ENCODE measurements at places on chromosomes 2 and 18. TPM values are rescaled to one million over a fixed set of nuclear protein-coding genes. Genes with fewer than 3 reads are reported as not detected.

GRCh38 chr2:84894758-84895520 lies 10.5 kb upstream of the TMSB10 start:
- peak; percentile 55 for DNase-seq

DNA sequence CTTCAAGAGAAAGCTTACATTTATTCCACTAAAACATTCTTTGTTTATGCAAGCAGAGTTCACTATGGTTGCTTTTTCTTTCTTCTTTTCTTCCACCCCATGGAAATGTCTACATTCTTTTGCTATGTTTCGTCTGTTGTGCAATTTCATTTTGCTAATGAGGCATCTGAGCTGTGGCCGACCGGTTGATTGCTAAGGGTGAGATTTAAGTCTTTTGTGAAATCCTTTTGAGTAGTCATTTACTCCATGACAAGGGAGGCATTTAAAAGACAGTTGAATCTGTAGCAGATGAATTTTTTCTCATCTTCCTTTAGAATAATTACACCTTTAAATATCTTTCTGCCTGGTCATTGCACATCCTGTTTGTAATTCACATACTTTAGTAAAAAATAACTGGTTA lies 324.1 kb upstream of the THUMPD2 start:
- peak; percentile 68 for DNase-seq

DNA sequence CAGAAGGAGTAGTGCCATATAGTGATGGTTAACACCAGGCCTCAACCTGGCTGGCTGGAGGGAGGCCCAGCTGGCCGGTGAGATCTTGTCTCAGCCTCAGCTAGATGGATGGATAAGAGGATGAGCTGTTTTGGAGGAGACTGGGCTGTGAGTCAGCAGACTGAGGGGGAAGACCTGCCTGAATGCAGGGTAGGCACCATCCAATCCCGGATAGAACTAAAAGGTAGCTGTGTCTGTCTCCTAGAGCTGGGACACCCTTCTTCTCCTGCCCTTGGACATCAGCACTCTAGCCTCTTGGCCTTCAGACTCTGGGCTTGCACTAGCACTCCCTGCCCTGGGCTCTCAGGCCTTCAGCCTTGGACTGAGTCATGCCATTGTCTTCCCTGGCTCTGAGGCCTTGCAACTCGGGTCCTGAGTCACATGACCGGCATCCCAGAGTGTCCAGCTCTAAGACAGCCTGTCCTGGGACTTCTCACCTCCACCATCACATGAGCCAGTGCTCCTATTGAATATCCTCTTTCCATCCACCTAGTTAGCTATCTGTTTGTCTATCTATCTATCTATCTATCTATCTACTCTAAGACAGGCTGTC lies 131.3 kb downstream of the TPO start:
- DNase-seq = peak; percentile 42

Gene UPP2
- total RNA-seq = not detected

DNA sequence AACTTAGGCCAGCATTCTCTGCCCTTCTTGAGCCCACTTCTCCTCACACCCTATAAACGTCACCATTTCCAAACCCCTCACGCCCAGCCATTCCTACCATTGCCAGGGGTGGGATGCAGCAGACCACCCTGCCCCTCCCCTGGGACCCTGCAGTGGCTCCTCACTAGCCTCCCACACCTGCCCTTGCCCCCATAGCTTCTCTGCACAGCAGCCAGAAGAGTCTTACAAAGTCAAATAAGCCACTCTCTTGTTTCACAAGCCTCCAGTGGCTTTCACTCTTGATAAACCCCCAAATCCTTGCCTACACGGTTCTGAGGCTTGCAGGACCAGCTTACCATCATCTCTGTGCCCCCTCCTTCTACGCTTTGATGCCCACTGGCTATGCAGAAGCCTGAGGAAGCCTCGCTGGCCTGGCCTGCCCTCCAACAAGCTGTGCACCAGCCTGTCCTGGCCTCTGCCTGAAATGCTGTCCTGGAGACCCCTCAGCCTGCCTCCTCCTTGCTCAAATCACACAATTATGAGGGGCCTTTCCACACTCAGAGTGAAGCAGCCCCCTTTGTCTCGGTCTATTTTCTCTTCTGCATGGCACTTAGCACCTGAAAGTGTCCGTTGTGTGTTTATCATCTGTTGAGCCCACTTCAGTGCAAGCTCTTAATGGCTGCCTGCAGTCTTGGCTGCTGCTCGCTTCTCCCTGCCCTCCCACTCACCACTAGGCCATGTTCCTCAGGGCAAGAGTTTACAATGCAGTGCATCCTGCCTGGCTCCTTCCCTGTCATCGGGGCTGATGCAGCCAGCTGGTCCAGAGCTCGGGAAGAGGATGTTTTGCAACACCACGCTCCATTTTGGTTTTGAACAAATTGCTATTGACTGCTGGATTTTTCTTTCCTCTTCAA lies 82.6 kb upstream of the RGPD5 start:
- DNase-seq = no peak

DNA sequence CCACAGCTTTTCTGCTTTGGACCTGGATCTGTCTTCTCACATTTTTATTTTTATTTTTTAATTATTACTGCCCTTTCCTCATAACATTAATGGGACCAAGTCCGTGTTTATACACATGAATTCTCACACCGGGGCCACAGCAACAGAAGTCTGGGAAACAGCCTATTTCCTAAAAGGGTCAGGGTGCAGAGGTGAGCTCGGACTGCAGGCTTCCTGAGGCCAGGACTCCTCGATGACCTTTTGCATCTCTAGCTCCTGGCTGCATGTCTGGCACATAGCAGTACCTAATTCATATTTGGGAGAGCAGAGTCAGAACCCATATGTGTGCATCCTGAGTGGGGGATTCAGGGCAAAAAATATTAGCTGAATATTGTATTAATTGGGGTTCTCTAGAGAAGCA lies 9.6 kb upstream of the RAB31 start:
- no peak for DNase-seq

Gene PXDN
- 114 TPM for total RNA-seq

- DNase-seq = no peak
Observed at GRCh38 chr2:215363461-215364156, 51.8 kb downstream of the ATIC start.

DNA sequence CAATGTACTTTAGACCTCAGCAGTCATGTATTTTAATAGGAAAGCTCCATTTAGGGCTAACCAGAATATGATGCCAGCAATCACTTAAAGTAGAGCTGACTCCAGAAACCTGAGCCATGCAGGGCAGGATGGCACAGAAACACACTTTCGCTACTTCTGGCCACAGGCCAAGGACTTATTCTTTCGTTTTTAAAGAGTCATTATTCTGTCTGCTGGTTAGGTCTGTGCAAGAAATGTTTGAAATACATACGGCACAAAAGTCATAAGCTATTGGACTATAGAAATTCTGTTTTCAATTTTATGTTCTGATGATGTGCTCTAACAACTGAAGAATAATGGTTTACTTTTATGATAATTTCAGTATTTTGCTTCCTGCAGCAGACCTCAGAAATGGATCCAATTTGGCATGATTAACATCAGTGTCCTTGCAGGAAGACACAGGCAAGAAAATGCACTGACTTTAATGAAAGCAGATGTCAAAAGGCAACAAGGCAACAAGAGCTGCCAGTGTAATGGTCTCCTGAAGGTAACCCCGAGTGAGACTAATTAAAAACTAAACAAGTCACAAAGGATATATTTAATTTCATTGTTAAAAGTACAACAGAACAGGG lies 114.4 kb upstream of the CHRNA1 start:
- peak; percentile 73 for DNase-seq

DNA sequence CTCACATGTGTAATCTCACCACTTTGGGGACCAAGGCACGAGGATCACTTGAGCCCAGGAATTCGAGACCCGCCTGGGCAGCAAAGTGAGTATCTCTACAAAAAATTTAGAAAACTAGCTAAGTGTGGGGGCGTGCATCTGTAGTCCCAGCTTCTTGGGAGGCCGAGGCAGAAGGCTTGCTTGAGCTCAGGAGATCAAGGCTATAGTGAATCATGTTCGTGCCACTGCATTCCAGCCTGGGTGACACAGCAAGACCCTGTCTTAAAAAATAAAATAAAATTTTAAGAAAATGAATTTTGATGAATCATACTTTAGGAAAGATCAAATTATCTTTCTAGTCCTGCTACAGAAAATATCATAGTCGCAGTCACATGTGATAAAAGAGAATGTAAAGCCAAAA lies 46.9 kb downstream of the CABYR start:
- no peak for DNase-seq

DNA sequence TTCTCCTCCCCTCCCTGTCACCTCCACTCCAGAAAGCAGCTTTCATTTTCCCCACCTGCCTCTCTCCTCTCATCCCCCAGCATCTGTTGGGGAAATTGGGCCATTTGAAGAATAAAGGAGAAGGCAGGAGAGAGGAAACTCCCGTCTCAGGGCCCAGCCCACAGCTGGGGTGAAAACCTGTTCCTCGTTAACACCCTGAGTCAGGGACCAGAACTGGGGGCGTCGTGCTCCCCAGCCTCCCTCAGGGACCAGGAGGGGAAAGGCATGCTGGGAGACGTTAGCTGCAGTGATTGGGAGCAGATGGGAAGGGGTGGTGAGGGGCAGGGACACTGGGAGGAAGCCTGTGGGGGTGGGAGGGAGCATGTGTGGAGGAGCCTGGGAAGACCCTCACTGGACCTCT lies 251.3 kb downstream of the DYSF start:
- DNase-seq = no peak

- DNase-seq = no peak
Observed at GRCh38 chr18:26342646-26343045, 116.4 kb downstream of the TAF4B start.

- DNase-seq = no peak
Observed at GRCh38 chr2:3460156-3460555, 59.2 kb downstream of the ADI1 start.

All from MCF 10A (cell line).